ENCODE measurements at places on chromosomes 2 and 18.

- DNase-seq = no peak
Measured at GRCh38 chr2:159650574-159650973, 34.2 kb upstream of the BAZ2B start.

- DNase-seq = no peak
Measured at GRCh38 chr2:191860760-191861466, 14.0 kb upstream of the CAVIN2 start.

DNA sequence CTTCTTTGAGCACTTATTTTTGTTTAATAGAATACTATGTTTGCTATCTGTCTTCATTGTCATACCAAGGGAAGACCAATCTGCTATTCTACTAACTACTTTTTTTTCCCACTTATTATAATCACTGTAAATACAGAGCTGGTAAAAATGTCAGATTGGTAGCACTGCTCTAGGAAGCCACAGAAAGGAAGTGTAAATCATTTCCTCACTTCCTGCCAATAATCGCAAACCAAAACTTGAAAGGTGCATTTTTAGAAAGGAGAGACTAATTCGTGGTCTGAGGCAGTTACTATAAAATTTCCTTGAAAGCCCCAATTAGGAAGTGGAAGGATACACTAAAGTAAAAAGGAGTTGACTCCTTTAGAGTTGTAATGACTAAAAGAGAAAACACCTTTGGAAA is 13.9 kb upstream of the THSD7B start:
- DNase-seq = no peak

DNA sequence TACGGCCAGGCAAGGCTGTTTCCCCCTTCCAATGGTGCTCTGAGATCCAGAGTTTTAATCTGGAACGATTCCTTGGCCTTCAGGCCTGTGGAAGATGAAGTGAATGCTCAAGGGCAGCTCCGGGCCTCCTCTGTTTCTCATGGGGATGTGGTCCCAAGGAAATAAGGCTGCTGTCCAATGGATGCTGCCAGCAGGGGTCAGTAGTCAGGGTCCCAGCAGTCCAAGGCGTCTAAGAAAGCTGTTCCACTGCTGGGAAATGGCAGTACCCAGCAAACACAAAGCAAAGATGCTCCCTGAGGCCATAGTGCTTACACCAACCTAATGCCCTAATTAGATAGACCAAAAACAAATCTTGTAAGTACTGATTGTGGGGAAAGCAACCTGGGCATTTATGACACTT is 12.5 kb downstream of the NMS start:
- DNase-seq = no peak

DNA sequence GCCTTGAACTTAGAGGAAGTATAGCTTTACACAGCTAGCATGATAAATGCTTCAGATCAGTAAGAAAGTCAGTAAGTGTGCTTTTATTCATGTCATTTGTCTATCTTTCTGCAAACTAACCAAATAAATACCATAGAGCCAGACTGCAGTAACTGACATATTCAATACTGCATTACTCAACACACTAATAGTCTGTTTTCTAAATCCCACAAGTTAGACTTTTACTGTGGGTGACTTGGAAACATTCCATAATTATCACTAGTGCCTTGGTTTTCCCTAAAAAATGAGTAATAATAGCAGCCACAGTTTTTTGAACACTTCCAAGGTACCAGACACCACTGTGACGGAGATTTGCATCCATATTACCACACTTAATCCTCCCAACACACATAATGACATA is 33.0 kb downstream of the ACVR1 start:
- DNase-seq = no peak

GRCh38 chr2:155215037-155215707 is 516.7 kb downstream of the KCNJ3 start:
- DNase-seq = no peak

GRCh38 chr2:30759481-30759880 is 47.8 kb downstream of the CAPN13 start:
- no peak for DNase-seq

GRCh38 chr2:106857882-106858478 is 28.0 kb downstream of the ST6GAL2 start:
- no peak for DNase-seq

DNA sequence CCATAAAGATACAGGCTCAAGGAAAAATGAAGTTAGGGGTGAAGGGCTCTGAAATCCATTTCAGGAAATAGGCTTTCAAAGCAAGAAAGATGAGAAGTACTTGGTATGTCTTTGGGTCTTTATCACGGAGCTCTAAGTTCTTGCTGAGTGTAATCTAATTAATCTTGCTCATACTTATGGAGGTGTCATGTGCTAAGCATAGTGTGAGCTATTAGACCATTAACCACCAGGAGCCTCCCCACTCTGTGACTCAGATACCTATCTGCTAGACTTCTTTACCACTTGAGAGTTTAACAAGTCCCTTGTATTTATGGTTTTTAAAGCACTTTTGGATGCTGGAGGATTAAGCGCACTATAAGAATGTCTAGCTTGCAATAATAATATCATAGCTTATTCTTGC is 678.7 kb downstream of the EPHA4 start:
- DNase-seq = no peak

- no peak for DNase-seq
Measured at GRCh38 chr2:54673501-54673998, 49.9 kb upstream of the EML6 start.

DNA sequence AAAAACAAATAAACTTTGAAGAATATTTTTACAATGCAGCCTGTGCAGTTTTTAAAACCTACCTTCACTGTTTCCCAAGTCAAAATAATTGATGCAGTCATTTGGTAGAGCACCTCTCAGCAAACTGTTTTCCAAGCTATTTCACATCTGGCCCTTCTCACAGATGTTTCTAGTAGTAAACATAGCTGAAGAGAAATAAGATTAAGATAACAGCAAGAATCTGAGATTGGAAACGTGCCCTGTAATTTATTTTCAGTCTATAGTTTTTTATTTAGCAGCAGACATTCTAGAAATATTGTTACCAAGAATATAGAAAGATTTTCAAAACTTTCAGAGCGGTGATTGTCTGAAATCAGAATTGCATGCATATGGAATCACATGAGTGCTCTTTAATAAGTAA is 440.2 kb downstream of the TRIB2 start:
- DNase-seq = no peak

DNA sequence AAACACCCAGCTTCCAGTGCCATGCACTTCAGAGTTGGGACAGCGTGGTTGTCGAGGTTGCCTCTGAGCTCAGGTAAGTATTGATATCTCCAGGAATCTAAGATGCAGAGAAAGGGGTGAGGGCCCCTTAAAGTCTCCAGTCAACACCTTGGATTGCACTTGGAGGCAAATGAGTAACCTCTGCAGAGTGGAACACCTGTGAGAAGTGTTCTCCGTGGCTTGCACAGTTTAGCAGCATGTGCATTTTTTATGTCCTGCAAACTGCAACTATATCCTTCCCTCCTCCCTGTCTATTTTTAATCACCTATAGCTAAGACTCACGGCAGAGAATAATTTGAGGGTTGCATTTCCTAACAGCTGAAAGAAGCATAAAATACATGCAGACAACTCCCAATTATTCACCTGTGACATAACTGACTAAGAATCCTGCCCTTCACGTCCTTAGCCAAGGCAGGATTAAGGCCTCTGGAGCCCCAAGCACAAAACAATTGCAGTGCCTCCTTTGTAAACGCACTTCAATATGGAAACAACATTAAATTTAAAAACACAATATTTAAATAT is 1.6 kb upstream of the ZNF385B start:
- DNase-seq = no peak

- no peak for DNase-seq
Measured at GRCh38 chr2:124884315-124884714, 859.2 kb downstream of the CNTNAP5 start.

GRCh38 chr2:54545702-54546450 is 89.7 kb downstream of the SPTBN1 start:
- no peak for DNase-seq

- no peak for DNase-seq
Measured at GRCh38 chr18:21857871-21858270, 117.3 kb downstream of the MIB1 start.

DNA sequence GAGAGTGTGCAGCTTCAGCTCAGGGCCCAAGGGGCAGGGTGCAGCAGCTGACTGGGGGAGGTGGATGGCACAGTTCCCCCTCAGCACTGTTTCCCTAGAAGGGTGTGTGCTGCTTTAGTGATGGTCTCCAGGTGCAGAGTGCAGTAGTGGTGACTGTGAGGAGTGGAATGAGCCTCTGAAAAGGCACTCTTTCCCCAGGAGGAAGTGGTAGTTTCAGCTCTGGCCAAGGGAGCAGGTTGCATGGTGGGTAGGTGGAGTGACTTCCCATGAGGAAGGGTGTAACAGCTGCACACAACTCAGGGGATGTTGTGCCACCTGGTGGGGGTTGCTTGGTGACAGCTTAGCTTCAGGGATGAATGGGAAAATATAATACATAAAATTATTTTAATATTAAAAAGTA is 251.5 kb upstream of the NXPH2 start:
- no peak for DNase-seq

DNA sequence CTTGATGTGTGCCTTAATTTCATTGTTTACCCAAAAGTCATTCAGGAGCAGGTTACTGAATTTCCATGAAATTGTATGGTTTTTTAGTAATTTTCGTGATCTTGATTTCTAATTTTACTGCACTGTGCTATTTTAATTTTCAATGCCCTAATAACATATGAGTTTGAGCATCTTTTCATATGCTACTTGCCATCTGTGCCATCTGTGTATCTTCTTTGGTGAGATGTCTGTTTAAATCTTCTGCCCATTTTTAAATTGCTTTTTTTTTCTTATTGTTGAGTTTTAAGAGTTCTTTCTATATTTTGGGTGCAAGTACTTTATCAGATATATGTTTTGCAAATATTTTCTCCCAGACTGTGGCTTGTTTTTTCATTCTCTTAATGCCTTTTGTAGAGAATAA is 165.9 kb downstream of the ST6GAL2 start:
- no peak for DNase-seq

DNA sequence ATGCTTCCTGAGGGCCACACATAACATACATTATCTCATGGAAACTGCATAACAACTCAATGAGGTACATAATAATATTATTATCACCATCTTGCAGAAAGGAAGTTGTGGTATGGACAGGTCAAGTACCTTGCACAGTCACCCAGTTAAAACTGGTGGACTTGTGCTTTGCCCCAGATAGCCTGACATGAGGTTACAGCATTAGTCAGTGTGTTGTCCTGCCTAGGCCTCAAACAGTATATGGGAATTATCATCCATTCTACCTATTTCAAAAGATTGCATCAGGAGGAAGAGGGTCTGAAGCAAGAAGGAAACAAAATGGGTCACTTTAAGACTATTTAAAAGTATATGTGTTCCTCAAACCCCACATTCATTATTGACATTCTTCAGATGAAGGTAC is 5.4 kb upstream of the ANTXR1 start:
- no peak for DNase-seq

- DNase-seq = no peak
Measured at GRCh38 chr2:75476761-75477160, 84.0 kb downstream of the EVA1A start.
